Activated CD4-positive, alpha-beta T cell treated with anti-CD3 and anti-CD28 coated beads, Interleukin-2, amount 50 U/mL, for 4 hours (primary cell): ENCODE measurements at places on chromosomes 2 and 18.

GRCh38 chr2:224572338-224572737 lies 12.8 kb downstream of the CUL3 start:
- no peak for DNase-seq

DNA sequence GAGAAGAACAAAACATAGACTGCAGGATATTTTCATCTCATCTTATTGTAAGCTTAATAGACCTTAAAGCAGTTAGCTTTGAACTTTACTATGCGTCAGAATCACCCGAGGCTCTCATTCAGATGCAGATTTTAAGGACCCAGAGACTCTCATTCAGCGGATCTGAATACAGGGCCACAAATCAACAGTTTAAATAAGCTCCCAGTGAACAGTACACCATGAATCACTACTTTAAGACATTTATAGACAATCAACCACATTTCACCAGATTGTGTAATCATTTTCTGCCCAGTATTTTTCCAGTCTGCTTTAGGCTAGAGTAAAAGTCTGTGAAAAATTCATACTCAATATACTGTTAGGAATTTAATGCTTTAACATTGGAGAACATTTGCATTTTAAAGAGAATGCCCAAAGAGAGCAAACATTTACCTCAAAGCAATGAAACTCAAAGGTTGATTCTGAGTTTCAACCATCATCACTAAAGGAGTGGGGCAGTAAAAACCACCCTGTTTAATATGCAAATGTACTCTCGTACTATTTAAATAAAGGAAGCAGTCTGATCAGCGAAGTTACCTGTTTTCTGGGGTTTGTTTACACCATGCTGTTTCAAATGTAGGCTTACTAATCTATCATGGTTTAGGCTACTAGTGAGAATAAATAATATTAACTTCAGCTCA lies 11.0 kb upstream of the ALPK2 start:
- no peak for DNase-seq

DNA sequence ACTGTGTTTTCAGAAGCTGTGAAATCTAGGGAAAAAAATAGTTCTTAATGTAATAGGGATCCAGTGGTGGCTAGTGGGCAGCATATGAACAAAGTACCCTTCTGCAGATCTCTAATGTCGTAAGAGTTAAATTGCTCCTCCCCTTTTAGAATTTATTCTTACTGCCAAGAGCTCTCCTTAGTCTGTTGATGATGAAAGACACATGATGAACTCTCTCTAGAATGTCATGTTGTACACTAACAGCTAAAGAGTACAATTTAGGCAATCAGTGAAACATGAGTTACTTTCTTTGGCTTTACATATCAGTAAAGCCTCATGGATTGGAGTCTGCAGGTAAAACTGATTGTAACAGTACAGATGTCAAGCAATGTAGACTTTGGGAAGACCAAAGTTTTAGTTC lies 84.2 kb downstream of the SLC39A10 start:
- no peak for DNase-seq

DNA sequence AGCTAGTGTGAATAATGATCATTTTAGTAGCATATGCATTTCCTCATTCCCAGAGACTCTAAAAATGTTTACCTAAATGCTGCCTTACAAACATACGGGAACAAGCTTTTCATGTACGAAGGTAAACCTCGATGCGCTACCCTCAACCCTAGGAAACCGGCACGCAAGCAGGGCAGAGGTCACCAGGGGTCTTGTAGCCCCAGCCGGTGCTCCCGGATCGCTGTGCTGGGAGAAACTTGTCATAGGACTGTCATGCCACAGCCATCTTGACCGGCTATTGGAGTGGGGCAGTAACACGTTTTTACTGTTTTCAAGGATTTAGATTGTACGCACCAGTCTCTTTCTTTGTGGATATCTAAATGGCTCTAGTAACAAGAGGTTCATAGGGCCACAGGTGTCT lies 34.8 kb upstream of the NFATC1 start:
- DNase-seq: no peak

GRCh38 chr18:24157855-24158254 lies 19.0 kb downstream of the CABYR start:
- DNase-seq: no peak

DNA sequence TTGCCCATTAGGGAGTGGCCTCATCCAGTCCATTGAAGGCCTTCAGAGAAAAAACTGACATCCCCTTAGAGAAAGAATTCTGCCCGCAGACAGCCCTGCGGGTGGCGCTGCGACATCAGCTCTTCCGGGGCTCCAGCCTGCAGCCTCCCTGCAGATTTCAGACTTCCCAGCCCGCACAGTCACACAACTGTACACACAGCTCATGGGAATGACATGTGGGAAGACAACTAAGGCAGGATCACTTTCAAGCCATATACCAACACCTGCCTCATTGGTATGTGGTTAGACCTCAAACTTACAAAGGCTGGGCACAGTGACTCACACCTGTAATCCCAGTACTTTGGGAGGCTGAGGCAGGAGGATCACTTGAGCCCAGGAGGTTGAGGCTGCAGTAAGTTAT lies 24.8 kb upstream of the TUBB6 start:
- DNase-seq: no peak

DNA sequence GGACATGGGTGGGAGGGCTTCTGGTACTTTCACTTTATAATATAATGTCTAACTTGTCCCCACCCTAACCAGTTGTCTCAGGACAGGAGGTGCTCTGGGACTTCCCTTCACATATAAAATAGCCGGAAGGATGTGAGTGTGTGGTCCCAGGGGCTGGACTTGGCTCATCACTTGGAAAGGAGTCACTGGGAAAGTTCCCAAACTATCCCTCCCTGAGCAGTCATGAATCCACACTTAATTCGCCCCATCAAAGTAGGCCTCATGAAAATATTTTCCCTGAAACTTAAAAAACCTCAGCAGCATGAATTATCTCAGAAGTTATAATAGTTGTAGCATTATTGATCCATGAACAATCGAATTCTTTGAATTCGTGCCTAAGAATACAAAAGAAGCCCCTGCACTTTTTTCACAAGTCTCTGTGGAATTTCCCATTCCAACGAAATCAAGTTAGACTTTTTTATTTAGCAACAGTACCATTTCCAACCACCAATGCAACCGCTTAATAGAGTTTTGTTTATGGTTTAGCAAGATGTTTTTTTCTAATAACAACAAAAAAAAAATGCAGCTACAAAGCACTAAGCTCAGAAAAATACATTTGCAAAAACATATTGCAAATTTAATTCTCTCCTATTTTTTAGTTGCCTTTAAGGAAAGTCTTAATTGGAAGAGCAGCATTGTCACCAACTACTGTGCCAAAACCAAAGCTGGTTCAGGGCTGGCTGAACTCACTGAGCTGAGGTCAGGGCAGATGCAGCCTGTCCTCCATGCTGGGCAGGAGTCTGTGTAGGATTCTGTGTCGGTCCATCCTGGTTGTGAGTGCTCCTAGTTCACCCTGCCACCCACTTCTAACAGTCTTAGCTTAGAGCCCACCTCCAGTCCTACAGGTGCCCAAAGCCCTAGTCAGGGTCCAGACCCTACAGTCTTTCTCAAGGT lies 68.8 kb upstream of the SPTBN1 start:
- DNase-seq: no peak

- DNase-seq: no peak
Measured at GRCh38 chr2:172092716-172093415, 7.6 kb downstream of the DLX1 start.

DNA sequence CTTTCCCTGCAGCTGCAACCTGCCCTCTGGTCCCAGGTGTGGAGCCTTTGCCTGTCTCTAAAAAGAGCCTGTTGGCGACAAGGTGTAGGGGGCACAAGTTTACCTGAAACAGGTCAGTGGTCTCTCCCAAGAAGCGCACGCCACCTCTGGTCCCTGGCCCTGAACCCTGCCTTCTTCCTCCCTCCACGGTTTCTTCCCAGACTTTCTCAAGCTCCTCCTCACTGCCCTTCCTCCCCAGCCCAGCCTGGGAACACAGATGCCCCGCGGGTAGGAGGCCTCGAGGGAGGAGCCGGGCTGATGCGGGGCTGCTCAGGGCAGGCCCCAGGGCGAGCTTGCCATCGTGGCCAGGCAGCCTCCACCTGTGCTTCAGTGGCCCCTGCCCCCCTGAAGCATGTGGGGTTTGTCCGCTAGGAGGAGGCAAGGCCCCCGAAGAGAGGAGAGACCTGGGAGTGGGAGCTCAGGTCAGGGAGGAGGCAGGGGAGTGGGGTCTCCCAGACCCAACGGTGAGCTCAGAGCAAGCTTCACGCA lies 89.5 kb downstream of the SMAD7 start:
- no peak for DNase-seq
